ENCODE measurements at places on chromosomes 4 and X. TPM values are rescaled to one million over a fixed set of nuclear protein-coding genes. Genes with fewer than 3 reads are reported as not detected.

Gene FSTL5
- total RNA-seq, result not detected

Gene GAGE12H
- not detected for total RNA-seq

Gene TRMT10A
- total RNA-seq, result 5.2 TPM

Gene IGFBP7
- 26.7 TPM for total RNA-seq

Gene LNX1
- total RNA-seq, result 0.59 TPM

Gene TMEM150C
- 0.34 TPM for total RNA-seq

Gene SRPX
- 110 TPM for total RNA-seq

Gene RNF113A
- 14.4 TPM for total RNA-seq

Gene CCDC149
- 1.8 TPM for total RNA-seq

Gene DUSP21
- not detected for total RNA-seq

Gene SMS
- total RNA-seq, result 220 TPM

Gene GPAT3
- total RNA-seq, result 2.4 TPM

Gene RHOXF1
- total RNA-seq, result not detected

Gene TIGD2
- total RNA-seq, result 7.4 TPM

Gene HS3ST1
- total RNA-seq, result not detected

Gene REPS2
- 0.74 TPM for total RNA-seq

Gene ADGRG2
- total RNA-seq, result under 0.01 TPM

Gene OTUD6A
- total RNA-seq, result not detected

Gene PIR
- 7.7 TPM for total RNA-seq

Gene CDS1
- 0.34 TPM for total RNA-seq

Gene MAP3K15
- under 0.01 TPM for total RNA-seq

Gene UGT2A3
- total RNA-seq, result not detected

Gene ADH1B
- total RNA-seq, result 2.9 TPM

Gene ARAP2
- total RNA-seq, result 0.30 TPM

Gene PPARGC1A
- total RNA-seq, result 0.15 TPM

Gene TLR7
- total RNA-seq, result not detected

Gene IGSF1
- total RNA-seq, result under 0.01 TPM

Gene FAT1
- total RNA-seq, result 58.8 TPM

Gene STAP1
- total RNA-seq, result not detected

Gene GPR82
- total RNA-seq, result not detected

Gene TMEM165
- total RNA-seq, result 120 TPM

Gene TRO
- 20.8 TPM for total RNA-seq

Gene DGKK
- total RNA-seq, result not detected

Gene SSX4B
- total RNA-seq, result not detected

Gene UGT2B7
- total RNA-seq, result not detected

Gene TSPAN7
- 0.17 TPM for total RNA-seq

Gene NIPAL1
- 0.50 TPM for total RNA-seq

Gene BST1
- total RNA-seq, result 9.4 TPM

Gene ZNF630
- 1.3 TPM for total RNA-seq

Gene STEEP1
- total RNA-seq, result 24.8 TPM

Gene IQSEC2
- total RNA-seq, result 9.4 TPM

Gene IQCM
- total RNA-seq, result not detected

Gene POLN
- 0.59 TPM for total RNA-seq

Gene SPATA4
- total RNA-seq, result 0.17 TPM

Gene CSAG1
- total RNA-seq, result not detected

Gene SYP
- 0.15 TPM for total RNA-seq

Gene CTAG1A
- not detected for total RNA-seq

Gene F8A3
- total RNA-seq, result 4.4 TPM

Gene RAB9B
- total RNA-seq, result under 0.01 TPM

Gene UGT2B17
- total RNA-seq, result not detected

Measured in bronchus fibroblast of lung (primary cell).